ENCODE measurements at places on chromosomes 5 and 9. TPM values are rescaled to one million over a fixed set of nuclear protein-coding genes. Genes with fewer than 3 reads are reported as not detected.
A peak's percentile ranks its signal among the peaks of the same experiment; 100 is the strongest.

FGF1 gene
- total RNA-seq, result 0.56 TPM

DNA sequence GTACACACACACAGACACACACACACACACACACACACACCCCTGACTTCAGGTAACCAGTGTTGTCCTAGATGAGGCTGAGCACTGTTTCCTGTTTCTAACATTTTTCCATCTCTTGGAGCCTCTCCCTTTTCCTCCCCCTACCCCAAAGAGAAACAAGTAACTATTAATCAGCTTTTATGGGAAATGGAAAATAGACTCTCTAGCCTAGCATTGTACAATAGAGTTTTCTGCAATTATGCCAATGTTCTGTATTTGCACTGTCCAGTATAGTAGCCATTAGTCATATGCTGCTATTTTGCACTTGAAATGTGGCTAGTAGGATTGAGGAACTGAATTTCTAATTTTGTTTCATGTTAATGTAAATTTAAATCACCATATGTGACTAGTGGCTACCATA is 33.1 kb downstream of the RAB3C start:
- DNase-seq, result no peak

DNA sequence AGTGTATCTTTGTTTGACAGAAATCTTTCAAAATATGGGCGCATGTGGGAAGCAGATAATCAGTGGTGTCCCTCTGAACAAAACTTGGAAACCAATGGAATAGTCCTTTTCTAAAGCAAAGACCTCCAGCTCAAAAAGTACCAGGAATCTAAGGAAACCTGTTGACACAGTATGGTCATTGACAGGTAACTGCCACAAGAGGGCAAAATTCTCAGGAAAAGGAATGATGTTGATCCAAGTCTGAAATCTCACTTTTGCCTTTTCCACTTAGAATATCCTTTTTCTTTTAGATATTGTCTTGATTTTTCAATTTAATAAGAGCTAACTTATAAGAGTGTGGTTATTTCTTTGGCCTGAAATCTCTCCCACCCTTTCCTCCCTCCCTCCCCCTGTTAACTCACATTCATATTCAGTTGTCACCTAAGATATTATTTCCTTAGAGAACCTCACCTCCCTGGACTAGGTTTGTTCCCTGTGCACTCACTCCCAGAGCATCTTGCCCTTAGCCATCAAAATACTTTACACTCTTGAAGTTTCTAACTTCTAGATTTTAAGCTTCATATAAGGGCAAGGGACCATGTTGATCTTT is 59.0 kb upstream of the BARX1 start:
- DNase-seq, result no peak

GRCh38 chr9:26949637-26950069 is 2.6 kb upstream of the PLAA start:
- no peak for DNase-seq

- peak; percentile 68 for DNase-seq
These were observed 97.1 kb downstream of the ENTREP1 start for GRCh38 chr9:69421908-69422801.

- DNase-seq, result no peak
These were observed 776.6 kb downstream of the CDH12 start for GRCh38 chr5:22076586-22076985.
